Kidney (tissue), 22 donors: ENCODE measurements at places on chromosomes 12 and 14. TPM values are rescaled to one million over a fixed set of nuclear protein-coding genes. Genes with fewer than 3 reads are reported as not detected.

GRCh38 chr12:88703790-88704189 lies 123.5 kb upstream of the KITLG start:
- DNase-seq, result no peak

- DNase-seq, result no peak
Measured at GRCh38 chr14:87754520-87755223, 238.3 kb downstream of the GALC start.

- no peak for DNase-seq
Measured at GRCh38 chr12:78835493-78835892, 29.1 kb upstream of the SYT1 start.

Gene POTEM
- polyA plus RNA-seq, result not detected

Gene MYH6
- polyA plus RNA-seq, result 0.13 TPM
